Aortic smooth muscle cell (primary cell): ENCODE measurements at places on chromosomes 12 and 14. TPM values are rescaled to one million over a fixed set of nuclear protein-coding genes. Genes with fewer than 3 reads are reported as not detected.

Gene RNF31
- total RNA-seq = 31.8 and 33.7 TPM in 2 replicates

Gene PTPRQ
- under 0.01 and 0.06 TPM in 2 replicates for total RNA-seq

Gene IAPP
- not detected in 2 replicates for total RNA-seq

Gene C1R
- total RNA-seq = 69.8 and 146 TPM in 2 replicates

Gene ETFRF1
- total RNA-seq = 16.4 and 21.7 TPM in 2 replicates

Gene ACTR10
- total RNA-seq = 51.7 and 55.4 TPM in 2 replicates

Gene ZNF384
- 9.2 and 10.6 TPM in 2 replicates for total RNA-seq

Gene MIP
- total RNA-seq = not detected in 2 replicates

Gene WASHC3
- total RNA-seq = 113 and 119 TPM in 2 replicates

Gene RNASE9
- not detected in 2 replicates for total RNA-seq

Gene IFT81
- 19.1 and 21.1 TPM in 2 replicates for total RNA-seq

Gene TMPRSS12
- total RNA-seq = not detected in 2 replicates

Gene PLCZ1
- total RNA-seq = 0.06 and 0.13 TPM in 2 replicates

Gene TPPP2
- not detected in 2 replicates for total RNA-seq

Gene POLE
- 19.8 and 29.7 TPM in 2 replicates for total RNA-seq

Gene HNF1A
- not detected in 2 replicates for total RNA-seq

Gene IFNG-AS1
- total RNA-seq = 0.26 and 0.31 TPM in 2 replicates

Gene ADAM21
- 0.50 and 1.2 TPM in 2 replicates for total RNA-seq

Gene KCNH3
- under 0.01 and 0.06 TPM in 2 replicates for total RNA-seq

Gene RIMBP2
- not detected in 2 replicates for total RNA-seq

Gene KCNMB4
- total RNA-seq = 0.26 and 0.56 TPM in 2 replicates

Gene VRTN
- total RNA-seq = not detected in 2 replicates

Gene IL23A
- total RNA-seq = 0.12 TPM in 1 of 2 replicates, not detected in the other
